ENCODE measurements at places on chromosomes 13 and 19.

GRCh38 chr13:36919171-36919832 lies 736 bp downstream of the SMAD9 start:
- no peak for DNase-seq

DNA sequence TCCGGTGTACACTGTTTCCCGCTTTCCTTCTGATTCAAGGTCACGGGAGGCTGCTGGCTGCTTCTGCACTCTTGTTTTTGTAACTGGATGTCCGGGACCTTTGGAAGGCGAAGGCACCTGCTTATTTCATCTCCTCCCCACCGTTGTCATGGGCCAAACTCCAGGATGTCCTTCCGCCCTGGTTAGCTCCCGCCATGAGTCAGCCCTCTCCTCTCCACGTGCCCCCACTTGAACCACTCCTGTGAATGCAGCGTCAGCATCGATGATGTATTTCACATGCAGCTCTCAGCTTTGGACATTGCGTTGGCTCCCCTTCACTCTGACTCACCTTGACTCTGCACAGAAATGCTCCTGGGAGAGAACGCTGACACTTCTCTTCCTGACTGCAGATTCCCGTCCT lies 5.5 kb upstream of the GALP start:
- no peak for DNase-seq

DNA sequence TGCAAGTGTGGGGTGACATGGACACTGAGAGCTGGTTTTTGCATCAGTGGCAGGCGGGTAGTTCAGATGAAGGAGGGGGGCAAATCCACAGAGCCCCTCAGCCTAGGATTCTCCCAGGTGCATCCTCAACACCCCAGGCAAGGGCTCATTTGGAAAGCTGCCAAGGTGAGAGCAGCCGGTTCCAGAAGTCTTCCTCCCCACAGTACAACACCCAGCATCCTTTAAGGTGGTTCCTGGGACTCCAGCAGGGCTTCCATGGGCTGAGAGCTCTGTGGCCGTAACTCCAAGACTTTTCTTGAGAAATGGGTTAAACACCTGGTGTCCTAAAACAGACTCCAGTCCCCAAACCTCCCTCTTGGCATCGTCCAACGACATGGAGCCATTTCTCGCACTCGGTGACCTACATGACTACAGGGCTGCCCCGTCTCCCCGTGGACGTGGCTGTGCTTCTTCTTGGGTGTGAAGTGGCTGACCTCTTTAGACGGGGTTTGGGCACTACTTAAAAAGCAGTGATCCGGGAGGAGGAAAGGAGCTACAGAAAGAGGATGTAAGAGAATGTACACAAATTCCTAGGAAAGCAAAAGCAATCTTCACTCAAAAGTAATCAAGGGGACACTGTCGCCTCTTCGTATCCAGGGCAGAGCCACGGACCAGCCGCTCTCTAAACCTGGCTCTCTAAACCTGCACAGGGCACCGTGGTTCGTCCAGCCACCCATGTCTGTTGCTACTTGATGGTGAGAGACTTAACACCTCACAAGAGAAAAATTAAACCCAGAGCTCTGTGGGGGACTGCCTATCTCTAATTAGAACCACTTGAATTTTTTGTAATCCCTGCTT lies 25.5 kb downstream of the RANBP3 start:
- no peak for DNase-seq

- no peak for DNase-seq
These were observed 13.9 kb upstream of the EPHX3 start for GRCh38 chr19:15246198-15246481.

DNA sequence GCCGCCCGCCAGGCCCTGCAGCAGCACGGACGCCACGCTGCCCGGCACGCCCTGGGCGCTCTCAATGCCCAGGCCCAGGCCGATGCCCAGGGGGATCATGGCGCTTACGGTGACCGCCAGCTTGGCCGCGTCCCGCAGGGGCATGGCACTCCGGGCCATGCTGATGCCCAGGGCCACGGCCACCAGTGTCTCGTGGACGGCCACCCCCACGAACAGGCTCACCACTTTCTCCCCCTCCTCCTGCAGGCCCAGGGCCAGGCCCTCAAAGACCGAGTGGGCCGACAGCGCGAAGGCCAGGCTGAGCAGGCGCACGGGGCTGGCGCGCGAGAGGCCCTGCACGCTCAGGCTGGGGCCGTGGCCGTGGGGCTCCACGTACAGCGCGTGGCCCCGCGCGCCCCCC lies 6.9 kb downstream of the SLC39A3 start:
- no peak for DNase-seq

- DNase-seq = no peak
These were observed 14.9 kb downstream of the HNRNPM start for GRCh38 chr19:8459520-8460270.

DNA sequence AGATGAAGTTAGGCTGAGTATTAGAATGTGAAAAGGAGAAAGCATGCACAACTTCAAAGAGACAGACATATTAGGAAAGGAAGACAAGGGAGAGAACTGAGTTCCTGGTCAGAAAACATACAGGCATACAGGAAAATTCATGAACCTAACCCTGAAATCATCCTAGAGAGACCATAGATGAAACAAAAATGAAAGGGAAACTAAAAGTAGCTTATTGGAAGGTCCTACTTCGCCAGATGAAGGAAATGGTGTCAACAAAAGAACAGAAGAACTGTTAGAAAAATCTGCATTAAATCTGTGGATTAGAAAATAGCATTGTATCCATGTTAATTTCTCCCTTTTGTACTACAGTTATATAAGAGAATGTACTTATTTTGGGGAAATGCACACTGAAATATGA lies 169.0 kb upstream of the UFM1 start:
- no peak for DNase-seq

DNA sequence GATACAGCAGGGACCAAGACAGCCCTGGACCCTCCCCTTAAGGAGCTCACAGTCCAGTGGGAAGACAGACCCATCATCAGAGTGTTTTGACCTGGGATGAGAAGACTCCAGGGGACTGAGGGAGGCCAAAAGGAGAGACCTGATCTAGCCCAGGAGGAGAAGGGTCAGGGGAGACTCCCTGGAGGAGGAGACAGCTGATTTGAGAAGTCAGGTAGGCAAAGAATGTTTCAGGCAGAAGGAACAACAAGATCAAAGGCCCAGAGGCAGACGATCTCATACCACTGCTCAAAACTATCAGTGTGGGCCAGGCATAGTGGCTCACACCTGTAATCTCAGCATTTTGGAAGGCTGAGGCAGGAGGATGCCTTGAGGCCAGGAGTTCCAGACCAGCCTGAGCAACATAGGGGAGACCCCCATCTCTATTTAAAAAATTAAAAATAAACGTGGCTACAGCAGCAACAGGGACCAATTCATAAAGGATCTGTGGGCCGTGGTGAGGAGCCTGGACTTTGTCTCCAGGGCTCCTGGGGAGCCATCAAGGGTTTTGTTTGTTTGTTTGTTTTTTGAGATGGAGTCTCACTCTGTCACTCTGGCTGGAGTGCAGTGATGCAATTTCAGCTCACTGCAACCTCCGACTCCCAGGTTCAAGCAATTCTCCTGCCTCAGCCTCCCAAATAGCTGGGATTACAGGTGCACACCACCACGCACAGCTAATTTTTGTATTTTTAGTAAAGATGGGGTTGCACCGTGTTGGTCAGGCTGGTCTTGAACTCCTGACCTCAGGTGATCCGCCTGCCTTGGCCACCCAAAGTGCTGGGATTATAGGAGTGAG lies 2.2 kb upstream of the COX6B1 start:
- no peak for DNase-seq

DNA sequence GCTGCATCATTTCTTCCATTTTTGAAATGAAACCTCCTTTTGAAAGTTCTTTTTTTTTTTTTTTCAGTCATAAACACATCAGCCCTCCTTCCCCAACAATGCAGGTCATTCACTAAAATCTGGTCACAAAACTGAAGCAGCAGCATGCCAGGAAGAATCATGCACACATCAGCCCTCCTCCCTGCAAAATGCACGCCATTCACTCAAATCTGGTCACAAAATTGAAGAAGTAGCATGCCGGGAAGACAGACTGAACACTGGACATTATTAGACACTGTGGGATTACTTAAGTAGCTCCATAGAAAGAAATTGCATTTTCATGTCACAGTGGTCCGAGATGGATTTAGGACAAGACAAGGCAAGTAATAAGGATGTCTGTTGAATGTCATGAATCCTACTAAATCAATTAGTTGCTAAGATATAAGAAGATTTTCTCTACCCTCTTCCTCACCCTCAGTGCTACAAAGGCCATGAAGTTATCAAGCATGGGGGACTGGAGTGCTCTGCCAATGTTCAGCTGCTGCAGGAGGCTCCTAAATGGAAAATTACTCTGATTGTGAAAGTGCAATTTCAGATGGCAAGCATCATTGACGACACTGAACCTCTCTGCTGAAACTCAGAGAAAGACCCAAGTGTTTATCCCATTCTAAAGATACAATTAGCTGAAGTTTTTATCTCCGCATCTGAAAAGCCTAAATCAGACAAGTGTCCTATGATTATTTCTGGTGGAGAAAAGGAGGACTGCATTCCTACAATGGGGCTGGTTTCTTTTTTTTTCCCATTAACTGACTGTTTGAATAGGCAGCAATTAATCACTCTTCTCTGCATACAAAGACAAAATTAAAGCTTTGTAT lies 913.2 kb downstream of the DIAPH3 start:
- DNase-seq = no peak

- DNase-seq = no peak
These were observed 221.2 kb upstream of the SOX1 start for GRCh38 chr13:111845621-111846351.

DNA sequence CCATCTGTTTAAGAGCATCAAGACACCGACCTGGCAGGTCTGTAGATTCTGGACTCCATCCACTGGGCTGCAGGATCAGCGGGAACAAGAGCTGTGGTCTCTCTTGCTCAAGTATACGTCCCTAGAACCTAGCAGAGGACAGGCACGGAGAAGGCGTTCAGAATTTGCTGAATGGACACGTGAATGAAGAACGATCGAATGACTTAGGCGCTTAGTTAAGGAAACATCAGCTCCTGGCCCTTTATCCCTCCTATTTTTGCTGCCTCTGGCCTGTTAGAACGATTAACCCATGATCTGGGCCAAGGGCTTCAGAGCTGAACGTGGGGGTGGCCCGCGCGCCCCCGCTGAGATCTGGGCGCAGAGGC lies 953 bp downstream of the DZIP1 start:
- DNase-seq = no peak

All from HFF-Myc (cell line).